ENCODE measurements at places on chromosomes 2 and 18.
A peak's percentile ranks its signal among the peaks of the same experiment; 100 is the strongest.

GRCh38 chr2:56244911-56245530 lies 61.2 kb downstream of the CCDC85A start:
- DNase-seq, result no peak

- no peak for DNase-seq
Measured at GRCh38 chr2:85421260-85422071, 3.0 kb downstream of the SH2D6 start.

GRCh38 chr18:6363216-6363615 lies 51.5 kb downstream of the L3MBTL4 start:
- no peak for DNase-seq

- DNase-seq, result peak; percentile 54
Measured at GRCh38 chr2:197500503-197501131, 438 bp downstream of the HSPE1 start.

DNA sequence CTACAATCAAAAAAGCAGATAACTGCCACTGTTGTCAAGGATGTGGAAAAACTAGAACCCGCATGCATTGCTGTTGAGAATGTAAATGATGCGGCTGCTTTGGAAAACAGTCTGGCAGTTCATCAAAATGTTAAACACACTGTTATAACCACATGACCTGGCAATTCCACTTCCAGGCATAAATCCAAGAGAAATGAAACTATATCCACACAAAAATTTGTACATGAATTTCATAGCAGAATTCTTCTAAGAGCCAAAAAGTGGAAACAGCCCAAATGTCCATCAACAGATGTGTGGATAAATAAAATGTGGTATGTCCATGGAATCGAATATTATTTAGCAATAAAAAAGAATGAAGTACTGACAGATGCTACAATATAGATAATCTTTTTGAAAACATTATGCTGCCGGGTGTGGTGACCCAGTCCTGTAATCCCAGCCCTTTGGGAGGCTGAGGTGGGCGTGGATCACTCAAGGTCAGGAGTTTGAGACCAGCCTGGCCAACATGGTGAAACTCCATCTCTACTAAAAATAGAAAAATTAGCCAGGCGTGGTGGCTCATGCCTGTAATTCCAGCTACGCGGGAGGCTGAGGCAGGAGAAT lies 32.0 kb downstream of the ERCC3 start:
- no peak for DNase-seq

DNA sequence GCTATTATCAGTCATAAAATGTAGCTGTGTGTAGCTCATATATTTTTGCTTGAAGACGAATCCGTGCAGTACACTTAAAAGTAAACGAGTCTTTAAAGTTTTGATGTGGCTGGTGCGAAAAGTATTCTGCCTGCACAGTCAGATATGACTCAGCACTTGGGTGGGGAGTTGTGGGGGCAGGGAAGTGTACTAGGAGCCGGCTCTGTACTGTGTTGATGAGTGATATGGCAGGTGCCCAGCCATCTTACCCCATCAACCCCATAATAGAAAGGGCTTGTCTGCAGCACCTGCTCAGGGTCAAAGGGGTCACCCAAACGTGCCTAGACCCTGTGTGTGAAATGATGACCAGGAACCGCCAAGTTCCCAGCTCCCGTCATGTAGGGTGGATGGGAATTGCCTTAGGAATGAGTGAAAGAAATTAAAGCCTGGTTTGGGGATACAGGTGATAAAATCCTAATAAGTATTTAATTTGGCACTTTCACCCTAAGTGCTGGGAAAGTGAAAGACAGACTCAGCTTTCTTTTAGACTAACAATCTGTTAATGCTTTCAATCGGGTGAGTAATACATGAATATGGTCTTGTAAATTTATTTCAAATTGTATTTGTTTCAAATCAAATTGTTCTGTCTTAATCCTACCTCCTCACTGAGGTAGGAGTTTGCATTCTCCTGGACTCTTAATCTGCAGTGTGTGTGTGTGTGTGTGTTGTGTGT lies 48.0 kb downstream of the BCL2L11 start:
- DNase-seq, result no peak

DNA sequence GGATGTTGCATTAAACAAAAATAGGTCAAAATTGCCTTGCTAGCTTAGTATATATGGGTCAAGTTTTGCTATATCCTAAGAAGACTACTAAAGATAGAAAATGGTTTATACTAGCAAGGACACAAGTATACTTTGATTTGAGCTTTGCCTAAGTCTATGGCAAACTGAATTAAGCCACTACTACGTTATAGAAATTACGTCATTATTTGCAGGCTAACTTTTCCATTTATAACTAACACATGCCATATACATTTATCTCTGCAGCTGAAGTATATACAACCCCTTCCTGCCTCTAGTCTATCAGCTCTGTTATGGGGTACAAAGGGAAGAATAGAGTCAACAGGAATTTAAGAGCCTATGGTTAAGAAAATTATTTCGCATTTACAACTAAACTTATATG lies 16.2 kb downstream of the YWHAQ start:
- DNase-seq, result no peak

- no peak for DNase-seq
Measured at GRCh38 chr2:232687382-232688160, 9.6 kb upstream of the GIGYF2 start.

GRCh38 chr2:174606336-174606735 lies 8.7 kb upstream of the WIPF1 start:
- no peak for DNase-seq

DNA sequence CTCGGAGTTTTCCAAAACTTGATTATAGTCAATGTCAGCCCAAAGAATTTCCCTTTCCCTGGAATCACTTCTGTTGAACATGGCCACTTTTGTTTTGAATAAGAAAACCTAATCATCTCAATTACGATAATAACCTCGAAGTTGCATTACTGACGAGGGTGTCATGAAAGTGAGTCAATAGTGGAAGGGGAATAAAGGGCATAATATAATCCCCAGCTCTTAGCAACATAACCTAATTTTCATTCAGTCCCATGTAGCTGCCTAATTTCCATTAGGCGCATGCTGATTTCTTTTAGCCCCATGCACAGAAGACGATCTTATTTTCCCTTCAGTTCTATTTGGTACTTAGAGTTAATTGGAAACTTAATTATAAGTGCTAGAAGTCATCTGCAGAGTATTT lies 51.1 kb upstream of the RAPH1 start:
- DNase-seq, result no peak

GRCh38 chr2:160561551-160562295 lies 68.1 kb upstream of the RBMS1 start:
- DNase-seq, result no peak

DNA sequence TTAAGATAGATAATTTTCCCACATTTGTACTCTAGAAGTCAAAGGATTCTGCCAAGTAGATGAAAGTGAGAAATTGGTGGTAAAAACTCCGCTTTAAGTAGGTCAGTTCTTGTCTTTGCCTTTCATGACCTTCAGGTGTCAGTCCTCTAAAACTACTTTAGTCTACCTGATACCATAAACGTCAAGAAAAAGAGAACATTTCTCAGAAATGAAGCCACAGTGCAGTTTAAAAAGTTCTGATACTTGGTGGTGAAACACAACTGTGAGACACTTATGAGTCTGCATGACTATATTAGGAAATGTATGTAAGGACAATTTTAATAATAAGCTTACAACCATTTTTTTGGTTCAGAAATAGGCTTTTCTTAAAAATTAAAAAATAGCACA lies 583.3 kb downstream of the SATB2 start:
- DNase-seq, result no peak

DNA sequence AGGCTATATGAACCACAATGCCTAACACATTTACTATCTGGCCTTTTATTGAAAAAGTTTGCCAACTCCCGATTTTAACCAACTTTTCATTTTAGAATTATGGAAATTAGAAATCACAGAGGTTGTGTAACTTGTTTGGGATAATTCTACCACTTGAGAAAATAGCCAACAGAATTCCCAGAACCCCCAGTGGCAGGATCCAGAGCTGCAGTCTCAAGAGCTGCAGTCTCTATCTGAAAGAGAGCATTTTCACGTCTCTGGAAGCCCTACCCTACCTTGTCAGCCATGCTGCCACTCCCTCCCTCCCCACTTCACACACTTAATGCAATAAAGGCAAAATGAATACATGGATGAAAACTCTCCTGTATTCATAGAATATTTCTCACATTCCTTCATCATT lies 23.4 kb upstream of the TSPYL6 start:
- no peak for DNase-seq

- no peak for DNase-seq
Measured at GRCh38 chr2:46118656-46119371, 178.4 kb upstream of the EPAS1 start.

- no peak for DNase-seq
Measured at GRCh38 chr2:112918256-112918655, 7.3 kb downstream of the IL37 start.

- DNase-seq, result no peak
Measured at GRCh38 chr2:195501746-195502145, 155.3 kb upstream of the SLC39A10 start.

DNA sequence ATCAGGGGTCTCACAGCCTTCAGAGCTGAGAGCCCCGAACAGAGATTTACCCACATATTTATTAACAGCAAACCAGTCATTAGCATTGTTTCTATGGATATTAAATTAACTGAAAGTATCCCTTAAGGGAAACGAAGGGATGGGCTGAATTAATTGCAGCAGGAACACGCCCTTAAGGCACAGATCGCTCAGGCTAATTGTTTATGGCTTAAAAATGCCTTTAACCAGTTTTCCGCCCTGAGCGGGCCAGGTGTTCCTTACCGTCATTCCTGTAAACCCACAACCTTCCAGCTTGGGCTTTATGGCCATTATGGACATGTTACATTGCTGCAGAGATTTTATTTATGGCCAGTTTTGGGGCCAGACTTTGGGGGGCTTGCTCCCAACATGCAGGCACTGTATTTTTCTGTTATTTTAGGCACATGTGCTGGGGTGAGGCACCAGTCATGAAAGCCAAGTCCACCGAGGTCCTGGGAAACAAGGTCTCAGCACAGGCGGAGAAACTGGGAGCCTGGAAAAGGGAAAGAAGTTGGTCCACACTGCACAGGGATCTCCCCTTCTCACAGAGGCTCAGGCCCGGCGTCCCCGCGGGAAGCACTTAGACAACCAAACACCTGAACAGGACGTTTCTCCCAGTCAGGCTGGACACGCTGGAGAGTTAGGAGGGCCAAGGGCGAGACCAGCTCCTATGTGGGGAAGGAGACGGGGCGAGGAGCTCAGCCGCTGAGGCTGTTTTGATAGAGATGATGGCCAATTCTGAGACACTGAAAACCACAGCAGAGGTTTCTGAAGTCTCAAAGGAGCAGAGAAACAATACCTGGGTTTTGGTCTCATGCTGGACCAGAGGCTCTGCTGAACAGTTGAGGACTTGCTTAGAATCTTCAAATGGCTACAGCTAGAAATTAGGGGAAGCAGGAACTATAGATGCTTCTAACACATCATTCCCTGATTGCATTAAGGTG lies 86.7 kb downstream of the TMEM18 start:
- DNase-seq, result no peak

GRCh38 chr2:60509066-60509465 lies 44.4 kb downstream of the BCL11A start:
- no peak for DNase-seq

- DNase-seq, result no peak
Measured at GRCh38 chr2:205216580-205216979, 465.7 kb upstream of the NRP2 start.

GRCh38 chr2:238295144-238296112 lies 7.0 kb upstream of the PER2 start:
- DNase-seq, result no peak

- DNase-seq, result no peak
Measured at GRCh38 chr2:181185948-181186347, 205.5 kb downstream of the UBE2E3 start.

DNA sequence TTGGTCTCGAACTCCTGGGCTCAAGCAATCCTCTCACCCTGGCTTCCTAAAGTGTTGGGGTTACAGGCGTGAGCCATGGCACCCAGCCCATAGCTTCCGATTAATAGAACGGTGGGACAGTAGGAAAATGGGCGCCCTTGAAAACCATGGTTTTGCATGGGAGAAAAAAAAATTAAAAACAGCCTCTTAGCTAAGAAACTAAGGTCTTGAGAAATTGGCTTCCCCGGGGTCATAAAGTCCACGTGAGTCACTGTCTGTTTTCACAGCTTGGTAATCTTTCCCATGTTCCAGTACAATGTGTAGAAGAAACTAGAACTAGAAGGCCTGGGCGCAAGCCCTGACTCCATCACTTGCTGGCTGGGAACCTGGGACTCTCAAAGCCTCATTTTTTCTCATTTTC lies 20.7 kb downstream of the B3GNT2 start:
- DNase-seq, result no peak

- DNase-seq, result no peak
Measured at GRCh38 chr2:98586551-98587140, 21.7 kb downstream of the COA5 start.

DNA sequence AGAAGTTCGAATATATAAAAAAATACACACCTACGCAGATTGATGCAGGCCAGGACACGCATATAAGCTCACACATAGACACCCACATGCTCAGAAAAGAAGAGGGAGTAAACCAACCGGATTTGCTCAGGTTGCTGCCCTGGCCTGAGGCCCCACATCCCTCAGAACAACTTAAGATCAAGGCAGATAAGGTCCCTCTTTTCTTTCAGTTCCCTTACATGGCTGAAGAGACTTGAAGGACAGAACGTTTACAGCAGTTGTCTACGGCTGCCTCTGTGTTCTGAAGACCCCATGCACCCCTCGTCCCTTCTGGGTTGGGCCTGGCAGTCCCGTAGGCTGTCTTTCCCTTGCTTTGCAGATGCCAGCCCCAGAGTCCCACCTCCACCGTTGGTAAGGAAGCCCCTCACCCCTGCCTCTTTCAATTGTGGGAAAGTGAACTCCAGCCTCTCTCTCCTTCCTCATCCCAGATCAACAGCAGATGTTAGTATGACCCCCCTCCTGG lies 4.3 kb upstream of the NAGK start:
- DNase-seq, result no peak

- DNase-seq, result no peak
Measured at GRCh38 chr2:12704378-12704777, 12.4 kb upstream of the TRIB2 start.

GRCh38 chr2:109690822-109691541 lies 76.8 kb downstream of the SOWAHC start:
- no peak for DNase-seq

GRCh38 chr2:26870585-26871095 lies 22.7 kb downstream of the DPYSL5 start:
- no peak for DNase-seq

- DNase-seq, result no peak
Measured at GRCh38 chr2:127954857-127955256, 69.1 kb upstream of the AMMECR1L start.

- DNase-seq, result no peak
Measured at GRCh38 chr2:99450199-99450598, 39.6 kb downstream of the REV1 start.

- DNase-seq, result no peak
Measured at GRCh38 chr2:109000738-109001137, 11.7 kb upstream of the EDAR start.

GRCh38 chr2:39948016-39948719 lies 169.1 kb upstream of the THUMPD2 start:
- no peak for DNase-seq

GRCh38 chr2:73260338-73260984 lies 23.8 kb downstream of the FBXO41 start:
- DNase-seq, result no peak

GRCh38 chr18:77700051-77700450 lies 450.4 kb downstream of the GALR1 start:
- DNase-seq, result no peak

GRCh38 chr2:10241641-10242430 lies 60.9 kb upstream of the HPCAL1 start:
- DNase-seq, result no peak
